ENCODE measurements at places on chromosomes 1 and 21.

- DNase-seq: no peak
Observed at GRCh38 chr1:184757406-184757805, 2.7 kb upstream of the EDEM3 start.

DNA sequence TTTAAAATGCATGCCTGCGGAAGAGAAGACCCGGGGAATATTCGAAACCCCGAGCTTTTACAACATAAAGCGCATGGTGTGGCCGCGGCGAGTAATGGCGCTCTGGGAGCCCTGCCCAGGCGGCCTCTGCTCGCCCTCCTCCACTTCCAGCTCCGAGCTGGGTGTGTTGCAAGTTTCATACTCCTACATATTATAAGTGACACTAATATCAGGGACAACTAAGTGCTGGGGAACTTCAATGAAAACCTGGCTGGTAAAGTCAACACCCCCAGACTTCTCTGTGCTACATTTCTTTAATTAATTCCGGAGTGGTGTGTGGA is 11.8 kb downstream of the SIM2 start:
- no peak for DNase-seq

DNA sequence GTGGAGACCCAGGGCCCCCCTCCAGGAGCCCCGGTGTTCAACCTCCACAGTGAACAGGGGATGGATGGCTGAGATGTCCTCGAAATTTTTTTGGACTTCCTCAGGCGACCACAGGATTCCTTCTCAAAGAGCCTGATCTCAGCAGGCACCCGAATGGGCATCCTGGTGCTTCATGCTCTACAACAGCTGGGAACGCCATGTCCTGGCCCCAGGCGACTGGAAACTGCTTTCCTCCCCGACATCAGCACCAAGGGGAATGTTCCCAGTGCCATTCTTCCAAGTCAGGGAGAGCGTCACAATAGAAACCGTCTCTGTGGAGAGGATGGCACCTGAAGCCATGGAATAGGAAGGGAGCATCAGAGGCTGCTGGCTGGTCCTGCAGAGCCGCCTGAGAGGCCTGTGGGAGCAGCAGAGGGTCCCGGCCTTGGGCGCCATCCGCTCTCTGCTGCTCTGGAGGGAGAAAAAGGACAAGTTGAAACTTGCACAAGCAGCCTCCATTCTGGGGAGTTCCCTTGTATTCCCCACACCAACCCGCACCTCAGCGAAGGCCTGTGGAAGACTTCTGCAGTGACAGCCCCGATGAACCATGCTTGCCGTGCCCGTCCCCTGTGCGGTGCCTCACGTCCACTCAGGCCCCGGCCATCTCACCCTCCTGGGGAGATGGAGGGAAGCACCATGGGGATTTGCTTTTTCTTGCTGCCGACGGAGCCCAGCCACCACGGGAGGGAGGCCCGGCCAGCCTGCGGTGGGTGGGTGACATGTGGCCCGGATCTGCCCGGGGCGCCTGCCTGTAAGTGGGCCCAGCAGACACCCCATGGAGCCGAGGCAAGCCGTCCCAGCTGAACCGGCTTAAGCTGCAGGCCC is 2.3 kb upstream of the ADARB1 start:
- no peak for DNase-seq

GRCh38 chr1:78104322-78104721 is 58.6 kb downstream of the GIPC2 start:
- no peak for DNase-seq

- no peak for DNase-seq
Observed at GRCh38 chr1:202007805-202008489, 2.4 kb upstream of the ELF3 start.

DNA sequence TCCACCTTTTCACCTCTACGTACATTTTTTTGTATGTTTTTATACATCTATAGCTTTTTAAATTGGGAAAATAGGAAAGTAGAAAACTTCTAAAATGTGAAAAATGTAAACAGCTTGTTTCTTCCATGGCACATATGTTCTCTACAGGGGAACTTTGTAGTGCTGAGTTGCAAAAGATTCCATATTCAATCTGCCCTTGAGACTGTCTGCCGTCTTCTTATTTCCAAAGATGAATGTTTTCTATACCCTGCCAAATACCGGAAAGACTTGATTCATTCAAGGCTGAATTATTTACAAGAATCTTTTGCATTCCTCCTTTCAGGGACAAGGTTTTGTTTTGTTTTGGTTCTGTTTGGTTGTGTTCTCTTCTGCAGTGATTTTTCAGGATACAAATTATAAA is 1334.5 kb upstream of the ADGRL4 start:
- no peak for DNase-seq

- DNase-seq: no peak
Observed at GRCh38 chr1:176149939-176150807, 56.9 kb downstream of the COP1 start.

DNA sequence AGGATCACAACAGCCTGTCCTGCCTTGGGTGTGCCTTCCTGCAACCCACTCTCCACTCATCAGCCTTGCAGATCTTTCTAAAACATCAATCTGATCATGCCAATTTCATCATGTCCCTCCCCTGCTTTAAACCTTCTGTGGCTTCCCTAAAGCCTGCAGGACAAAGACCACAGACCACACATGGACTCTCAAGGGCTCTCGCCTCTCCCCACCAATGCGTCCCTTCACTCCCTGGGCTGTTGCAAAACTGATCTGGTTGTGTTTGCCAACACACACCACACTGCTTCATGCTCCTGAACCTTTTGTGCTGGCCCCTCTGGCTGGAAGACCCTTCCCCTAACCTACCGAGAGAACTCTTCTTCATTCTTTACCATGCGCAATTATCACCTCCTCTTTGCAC is 72.4 kb downstream of the ITPKB start:
- DNase-seq: no peak

GRCh38 chr1:101732261-101732660 is 264.5 kb downstream of the OLFM3 start:
- no peak for DNase-seq

DNA sequence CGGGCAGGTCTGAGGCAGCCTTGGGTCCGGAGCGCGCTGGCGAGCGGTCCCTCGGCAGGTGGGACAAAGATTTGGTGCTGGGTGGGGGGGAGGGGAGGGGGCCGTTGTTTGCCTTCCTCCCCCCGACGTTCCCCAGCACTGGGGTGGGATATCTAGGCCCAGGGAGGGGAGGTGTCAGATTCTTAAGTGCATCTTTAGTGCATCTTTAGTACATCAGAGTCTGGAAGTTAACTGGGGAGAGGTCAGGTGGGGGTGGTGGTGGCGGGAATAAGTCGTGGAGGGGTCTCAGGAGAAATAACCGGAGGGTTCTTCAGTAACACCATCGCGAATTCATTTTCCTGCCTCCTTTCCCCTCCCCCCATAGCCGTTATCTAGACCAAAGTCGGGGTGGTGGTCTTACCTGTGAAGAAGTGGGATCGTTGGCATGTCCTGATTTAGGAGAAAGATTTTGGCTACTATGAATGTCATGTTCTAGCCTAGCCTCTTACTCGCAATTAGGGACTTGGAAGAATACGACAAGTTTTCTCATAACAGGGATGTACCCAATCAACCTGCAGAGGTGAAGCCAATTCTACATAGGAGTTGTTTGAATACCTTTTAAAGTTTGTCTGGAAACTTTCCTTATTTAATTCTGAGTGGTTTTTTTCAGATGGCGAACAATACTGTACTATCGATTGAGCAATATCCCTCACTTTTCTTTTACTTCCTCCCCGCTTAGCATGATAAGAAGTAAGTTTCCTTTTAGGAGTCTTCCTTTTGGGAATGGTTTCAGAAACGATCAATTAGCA is 886 bp downstream of the ZMYM4 start:
- no peak for DNase-seq

DNA sequence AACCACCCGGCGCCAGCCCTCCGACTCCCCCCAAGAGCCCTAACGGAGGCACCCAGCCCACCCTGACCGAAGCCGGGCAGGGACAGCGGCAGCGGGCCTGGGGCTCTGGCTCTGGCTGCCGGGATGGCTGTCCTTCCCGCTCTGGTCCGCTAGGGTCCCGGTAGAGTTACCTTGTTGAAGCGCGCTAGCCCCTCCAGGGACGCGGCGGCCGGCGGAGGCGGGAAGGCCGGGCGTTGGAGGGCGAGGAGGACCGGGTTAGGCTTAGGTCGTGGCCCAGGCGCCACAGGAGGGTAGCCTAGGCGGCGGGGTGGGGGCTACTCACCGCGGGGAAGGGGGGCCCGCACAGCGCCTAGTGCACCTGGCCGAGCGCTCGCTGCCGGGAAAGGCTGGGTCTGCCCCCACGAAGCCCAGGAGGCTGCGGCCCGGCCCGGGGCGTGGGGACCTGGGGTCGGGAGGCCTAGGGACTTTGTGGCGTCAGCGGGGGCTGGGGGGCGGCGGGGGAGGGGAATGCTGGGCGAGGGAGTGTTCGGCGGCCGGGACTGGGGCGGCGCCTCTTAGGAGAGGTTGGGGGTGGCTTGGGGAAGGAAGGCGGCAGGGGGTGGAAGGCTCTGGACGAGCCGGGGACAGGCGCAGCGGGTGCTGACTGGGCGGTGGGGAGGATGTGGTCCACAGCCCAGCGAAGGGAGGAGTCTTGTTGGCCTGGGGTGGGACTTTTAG is at the start of gene TRIM17:
Gene TRIM17, minus strand, starts transcription at position 645 of the 717 bp plus-strand sequence. CDS start 1,789 bp downstream, outside the sequence.
- no peak for DNase-seq
